CD4-positive, alpha-beta T cell treated with Interleukin-15 for 4 hours (primary cell): ENCODE measurements at places on chromosomes 13 and 19.

DNA sequence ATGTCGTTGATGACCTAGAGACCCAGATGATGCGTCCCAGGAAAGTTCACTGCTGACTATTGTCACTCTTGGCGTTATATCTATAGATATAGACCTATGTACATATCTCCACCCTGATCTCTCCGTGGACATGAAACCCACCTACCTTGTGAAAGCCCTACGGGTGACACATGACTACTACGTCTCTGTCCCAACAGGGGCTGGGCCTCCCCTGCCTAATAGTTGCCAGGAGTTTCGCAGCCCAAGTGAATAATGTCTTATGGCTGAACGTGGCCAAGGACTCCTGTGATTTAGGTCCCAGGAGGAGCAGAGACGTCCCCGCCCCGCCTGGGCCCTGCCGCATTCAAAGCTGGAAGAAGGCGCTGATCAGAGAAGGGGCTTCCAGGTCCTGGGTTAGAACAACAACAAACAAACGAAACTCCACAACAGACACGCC, 4.9 kb upstream of the POU4F1 start:
- DNase-seq, result no peak

DNA sequence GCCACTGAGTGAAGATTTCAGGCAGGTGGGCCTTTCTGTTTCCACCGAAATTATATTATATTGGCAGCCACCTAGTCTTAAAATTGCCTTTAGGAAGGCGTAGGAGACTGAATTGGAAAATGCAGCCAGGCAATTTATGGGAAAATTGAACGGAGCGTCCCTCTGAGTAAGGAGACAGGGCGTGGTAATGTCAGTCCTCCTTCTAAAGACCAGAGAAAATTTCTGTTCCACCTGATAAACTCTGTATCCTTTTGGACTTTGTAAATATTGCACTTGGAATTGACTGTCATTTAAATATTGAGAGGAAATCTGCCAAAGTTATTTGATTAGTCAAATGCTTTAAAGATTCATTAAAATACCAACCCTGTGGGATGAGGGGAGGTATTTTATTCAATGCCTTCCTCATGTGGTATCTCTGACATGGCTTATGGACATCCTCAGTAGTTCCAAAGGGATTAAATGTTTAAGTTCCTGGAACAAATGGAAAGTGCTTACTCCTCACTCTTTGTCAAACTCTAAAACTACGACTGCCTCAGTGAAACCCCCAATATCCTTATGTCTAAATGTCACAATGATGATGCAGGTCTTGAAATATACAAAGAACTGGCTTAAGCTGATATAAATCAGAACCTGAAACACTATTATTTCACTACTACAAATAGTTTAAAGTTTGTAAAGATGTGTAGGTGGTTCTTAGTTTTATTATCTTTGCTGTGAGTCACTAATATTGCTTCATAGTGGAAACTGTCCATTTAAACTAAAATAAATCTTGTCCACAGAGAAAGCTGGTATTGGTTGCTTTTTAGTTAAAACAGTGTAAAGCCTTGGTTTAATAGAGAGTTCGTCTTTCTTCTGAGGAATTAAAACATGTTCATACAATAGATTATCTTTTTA, 203.2 kb downstream of the FGF14 start:
- no peak for DNase-seq

GRCh38 chr19:42693760-42694350, 46.4 kb downstream of the PSG3 start:
- DNase-seq, result no peak

GRCh38 chr19:57719901-57720519, 7.4 kb downstream of the ZNF671 start:
- no peak for DNase-seq

GRCh38 chr13:76971215-76971614, 20.7 kb upstream of the CLN5 start:
- DNase-seq, result no peak

DNA sequence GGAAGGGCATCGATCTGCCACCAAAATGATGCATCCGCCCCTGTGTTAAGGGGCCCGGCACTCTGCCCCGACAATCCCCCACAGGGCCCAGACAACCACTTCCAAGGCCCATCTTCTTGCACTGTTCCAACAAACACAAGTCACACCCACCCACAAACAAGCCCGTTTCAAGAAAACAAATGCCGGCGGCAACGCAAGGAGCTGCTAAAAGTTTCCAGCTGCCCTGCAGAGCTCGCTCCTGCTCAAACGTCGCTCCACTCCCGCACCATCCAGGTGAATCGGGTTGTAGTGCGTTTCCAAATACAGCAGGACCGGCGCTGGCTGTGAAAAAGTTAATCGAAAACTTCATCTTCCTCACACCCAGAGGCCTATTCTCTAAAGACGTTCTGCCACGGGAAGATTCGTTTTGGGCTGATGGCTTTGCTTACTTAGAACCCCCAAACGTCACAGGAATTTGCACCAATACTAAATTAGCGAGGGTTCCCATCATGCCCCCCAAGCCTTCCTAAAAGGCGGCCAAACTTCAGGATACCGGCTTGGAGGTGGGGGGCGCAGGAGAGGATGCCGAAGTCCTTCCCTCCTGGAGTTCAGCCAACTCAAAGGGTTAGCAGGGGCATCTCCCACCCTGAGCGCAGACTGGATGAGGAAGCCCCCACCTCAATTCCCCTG, 107.4 kb upstream of the DOCK9 start:
- peak; percentile 12 for DNase-seq

DNA sequence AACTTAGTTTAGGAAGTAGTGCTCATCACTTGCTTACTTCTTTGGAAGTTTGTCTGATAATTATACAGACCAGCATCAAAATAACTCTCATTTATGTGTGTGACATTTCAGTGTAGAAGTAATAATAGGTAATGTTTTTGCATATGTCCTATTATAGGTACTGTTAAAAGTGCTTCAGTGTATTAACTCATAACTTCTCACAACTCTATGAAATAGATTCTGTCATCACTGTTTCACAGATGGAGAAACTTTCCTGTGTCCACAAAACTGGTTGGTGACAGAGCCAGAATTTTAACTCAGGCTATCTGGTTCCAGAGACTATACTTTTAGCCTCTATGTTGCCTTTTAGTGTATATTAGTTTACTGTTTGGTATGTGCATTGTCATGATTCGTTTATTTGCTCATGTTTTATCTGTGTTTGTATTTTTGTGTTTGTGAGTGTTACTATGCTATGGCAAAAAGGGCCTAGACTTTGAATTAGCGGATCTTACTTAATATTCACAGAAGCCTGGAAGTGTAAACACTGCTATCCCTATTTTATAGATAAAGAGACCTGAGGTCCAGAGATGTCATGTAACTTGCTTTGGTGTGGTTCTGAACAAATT, 12.7 kb downstream of the LPAR6 start:
- no peak for DNase-seq

DNA sequence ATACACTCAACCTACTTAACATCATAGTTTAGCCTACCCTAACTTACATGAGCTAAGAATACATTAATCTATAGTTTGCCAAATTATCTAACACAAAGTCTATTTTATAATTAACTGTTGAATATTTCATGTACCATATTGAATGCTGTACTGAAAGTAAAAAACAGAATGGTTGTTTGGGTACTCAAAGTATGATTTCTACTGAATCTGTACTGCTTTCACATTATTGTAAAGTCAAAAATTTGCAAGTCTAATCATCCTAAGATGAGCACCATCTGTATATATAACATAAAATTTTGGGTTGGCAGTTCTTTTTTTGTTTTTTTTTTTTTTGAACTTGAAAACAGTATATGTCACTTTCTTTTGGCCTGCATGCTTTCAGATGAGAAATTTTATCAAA, 1212.6 kb downstream of the SLITRK5 start:
- no peak for DNase-seq

DNA sequence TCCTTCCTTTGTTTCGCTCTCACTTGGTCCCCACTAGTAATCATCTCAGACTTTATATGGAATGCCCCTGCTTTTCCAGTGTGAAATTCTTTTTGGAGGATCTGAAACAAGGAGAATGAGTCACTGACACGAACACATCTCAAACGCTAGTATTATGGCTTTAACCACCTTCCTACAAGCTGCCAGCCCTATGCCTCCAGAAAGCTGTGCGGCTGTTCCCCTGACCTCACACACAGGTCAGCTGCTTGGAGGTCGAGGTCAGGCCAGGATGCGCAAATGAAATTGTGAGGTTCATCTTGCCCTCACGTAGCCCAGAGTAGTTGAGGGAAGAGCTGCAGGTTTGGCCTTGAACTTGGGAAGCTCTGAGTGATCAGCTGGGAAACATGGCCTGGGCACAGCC, 449.8 kb downstream of the FGF9 start:
- no peak for DNase-seq

DNA sequence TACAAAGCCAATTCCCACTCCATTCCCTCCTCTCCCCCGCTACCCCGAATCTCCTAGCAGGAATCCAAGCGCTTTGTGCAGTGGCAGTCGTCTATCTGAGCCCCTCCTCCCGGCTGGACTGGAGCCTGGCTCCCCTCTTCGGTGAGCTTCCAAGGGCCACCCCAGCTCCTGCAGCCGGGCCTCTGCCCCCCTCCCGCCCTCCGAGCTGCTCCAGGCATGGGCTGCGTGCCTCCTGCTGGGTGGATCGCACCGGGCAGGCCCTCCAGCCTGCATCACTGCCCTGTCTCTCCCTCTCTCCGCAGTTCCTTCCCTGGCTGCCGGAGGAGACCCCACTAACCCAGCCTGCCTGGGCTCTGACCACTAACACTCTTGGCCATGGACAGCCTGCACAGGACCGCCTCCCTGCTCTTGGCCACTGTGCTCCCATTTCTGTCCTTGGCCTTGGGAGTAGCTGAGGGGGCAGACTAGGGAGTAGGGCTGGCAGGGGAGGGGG, 12.9 kb upstream of the LENG8 start:
- no peak for DNase-seq

DNA sequence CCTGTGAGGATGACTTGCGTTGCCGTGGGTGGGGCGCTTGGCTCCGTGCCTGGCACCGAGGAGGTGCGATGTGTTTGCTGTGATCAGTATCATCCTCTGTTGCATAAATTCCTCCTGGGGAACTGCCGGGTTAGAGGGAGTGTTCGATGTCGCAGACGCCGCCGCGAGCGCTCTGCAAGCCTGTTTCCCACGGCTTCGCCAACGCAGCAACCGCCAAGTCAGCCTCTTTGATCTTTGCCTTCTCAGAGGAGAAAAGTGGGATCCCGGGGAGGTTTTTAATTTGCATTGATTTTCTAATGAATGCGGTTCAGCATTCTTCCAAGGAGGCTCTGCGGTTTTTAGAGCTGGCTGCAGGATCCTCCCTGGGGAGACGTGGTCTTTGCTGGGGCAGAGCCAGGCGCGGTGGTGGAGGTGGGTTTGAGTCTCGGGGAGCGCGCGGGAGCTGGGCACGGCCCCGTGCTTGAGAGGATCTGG, 7.6 kb downstream of the GPR32 start:
- DNase-seq, result no peak

- peak; percentile 61 for DNase-seq
These were observed 58.0 kb downstream of the MAP4K1 start for GRCh38 chr19:38559428-38560401.

DNA sequence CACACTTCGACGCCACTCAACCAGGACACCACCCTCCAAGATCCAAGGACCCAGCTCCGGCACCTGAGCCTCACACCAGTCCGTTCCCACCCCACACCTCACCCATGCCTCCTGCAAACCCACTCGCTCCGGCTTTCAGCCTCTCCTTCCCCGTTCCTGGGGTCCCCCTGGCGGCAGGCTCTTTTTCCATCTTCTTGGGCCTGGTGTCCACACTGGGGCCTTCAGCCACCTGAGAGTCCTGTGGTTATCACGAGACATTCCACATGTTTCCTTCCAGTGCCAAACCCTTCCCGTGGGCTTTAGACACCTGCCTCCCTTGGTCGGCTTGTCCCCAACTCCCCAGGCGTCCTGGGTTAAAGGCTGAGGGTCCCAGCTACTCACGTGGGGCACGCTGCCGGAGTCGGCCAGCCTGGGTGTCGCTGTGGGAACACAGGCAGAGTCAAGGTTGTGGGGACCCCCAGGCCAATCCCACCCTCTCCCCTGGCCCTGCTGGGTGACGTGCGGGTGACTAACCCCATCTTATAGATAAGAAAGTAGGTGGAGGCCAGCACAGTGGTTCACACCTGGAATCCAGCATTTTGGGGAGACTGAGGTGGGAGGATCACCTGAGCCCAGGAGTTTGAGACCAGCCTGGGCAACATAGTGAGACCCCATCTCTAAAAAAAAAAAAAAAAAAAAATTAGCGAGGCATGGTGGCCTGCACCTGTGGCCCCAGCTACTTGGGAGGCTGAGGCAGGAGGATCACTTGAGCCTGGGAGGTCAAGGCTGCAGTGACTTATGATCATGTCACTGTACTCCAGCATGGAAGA, 1.9 kb downstream of the JSRP1 start:
- DNase-seq, result no peak

DNA sequence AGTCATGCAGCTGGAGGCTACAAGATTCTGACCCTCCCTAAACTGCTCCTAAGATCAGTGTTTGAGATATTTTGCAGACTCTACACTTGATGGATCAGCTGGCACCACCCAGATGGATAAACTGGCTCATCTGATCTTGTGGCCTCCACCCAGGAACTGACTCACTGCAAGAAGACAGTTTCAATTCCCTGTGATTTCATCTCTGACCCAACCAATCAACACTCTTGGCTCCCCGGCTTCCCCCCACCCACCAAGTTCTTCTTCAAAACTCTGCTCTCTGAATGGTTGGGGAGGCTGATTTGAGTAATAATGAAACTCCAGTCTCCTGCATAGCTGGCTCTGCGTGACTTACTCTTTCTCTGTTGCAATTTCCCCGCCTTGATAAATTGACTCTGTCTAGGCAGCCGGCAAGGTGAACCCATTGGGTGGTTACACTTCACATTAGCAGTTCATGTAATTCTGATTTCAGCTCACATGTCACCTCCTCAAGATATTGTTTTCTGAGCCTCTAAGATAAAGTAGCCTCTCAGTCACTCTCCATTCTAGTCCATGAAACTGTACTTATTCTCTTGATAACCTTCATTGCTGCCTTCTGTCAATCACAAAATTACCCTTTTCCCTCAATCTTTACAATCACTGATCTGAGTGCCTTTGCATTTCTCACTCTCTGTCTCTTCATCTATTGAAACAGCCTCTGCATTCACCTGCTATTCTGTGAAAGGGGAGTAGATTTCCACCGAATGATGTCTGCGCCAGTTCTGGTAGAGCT, 9.9 kb upstream of the FPR3 start:
- DNase-seq, result peak; percentile 18

DNA sequence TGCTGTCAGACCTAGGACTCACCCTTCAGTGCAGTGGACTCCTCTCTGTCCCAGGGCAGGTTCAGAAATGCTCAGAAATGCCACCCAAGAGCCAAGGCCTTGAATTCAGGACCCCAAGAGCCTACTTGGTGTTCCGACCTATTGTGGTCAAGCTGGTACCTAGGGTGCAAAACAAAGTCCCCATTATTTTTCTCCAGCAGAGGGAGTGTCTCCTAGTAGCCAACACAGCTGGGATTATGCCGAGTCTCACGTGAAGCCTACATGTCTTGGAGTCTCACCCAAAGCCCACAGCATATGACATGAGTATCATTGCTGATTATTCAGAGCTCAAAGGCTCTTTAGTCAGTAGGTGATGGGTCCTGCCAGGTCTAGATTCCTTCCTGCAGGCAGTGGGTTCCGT, 671.1 kb upstream of the SPRY2 start:
- DNase-seq, result no peak

DNA sequence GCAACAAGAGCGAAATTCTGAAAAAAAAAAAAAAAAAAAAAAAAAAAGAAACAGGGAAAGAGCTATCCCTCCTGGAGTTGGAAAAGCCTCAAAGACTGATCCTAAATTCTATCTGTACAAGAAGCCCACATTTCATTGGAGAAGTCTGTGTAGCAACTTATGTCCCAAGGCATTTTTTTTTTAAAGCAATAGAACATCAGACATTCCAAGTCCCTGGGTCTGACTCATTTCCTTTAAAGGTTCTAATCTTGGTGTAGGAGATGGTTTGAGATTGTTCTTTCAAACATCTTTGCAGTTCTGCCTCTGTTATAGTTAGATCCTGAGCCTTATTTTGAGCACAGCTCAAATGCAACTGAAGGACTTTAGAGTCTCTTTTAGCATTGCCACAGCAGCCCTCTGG, 706.5 kb upstream of the MIR17HG start:
- DNase-seq, result no peak
